ENCODE measurements at places on chromosomes 16 and 17.

DNA sequence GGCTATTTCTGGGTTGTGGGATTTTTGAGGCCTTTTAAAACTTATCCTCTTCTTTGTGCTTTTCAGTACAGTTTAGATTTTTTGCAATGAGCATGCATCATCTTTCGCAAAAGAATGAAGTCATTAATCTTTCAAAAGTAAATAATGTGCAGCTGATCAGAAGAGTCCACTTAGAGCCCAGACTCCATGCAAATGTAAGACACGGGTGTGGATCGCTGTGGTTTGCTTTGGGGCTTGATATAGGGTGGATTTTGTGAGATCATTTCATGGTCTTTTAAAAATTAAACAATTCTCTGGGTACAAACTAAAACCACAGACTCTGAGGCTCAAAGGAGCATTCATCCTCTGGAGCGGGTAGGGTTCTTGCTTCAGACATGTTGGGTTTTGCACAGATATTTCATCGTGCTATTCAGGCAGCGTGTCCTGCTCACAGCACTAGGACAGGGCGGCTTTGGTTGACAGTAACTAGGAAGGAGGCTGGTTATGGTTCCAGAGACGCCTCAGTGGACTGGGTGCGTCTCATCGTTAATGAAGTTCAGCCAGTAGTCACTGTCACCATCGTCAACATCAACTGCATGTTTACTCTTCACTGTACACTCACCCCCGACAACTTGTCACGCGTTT lies 129.4 kb upstream of the PLCG2 start:
- DNase-seq = no peak

- no peak for DNase-seq
These were observed 80.3 kb downstream of the RBFOX3 start for GRCh38 chr17:79530361-79531105.

GRCh38 chr17:81518113-81518784 lies 5.7 kb upstream of the ACTG1 start:
- DNase-seq = no peak

DNA sequence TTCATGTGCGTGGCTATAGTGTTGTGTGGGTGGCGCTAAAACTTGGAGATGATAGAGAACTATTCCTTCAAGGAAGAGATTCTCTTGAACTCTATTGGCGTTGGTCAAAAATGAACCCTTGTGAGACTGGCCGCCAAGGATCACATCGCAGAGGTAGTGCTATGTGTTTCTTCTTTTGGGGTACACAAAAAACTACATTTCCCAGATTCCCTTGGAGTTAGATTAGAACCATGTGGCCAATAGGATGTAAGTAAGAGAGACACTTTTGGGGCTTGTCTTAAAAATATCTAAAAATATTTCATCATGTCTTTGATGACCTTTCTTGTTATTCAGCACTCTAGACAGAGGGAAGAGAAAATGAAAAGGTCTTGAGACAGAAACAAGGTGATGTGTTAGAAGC lies 25.4 kb upstream of the DYNLRB2 start:
- no peak for DNase-seq

DNA sequence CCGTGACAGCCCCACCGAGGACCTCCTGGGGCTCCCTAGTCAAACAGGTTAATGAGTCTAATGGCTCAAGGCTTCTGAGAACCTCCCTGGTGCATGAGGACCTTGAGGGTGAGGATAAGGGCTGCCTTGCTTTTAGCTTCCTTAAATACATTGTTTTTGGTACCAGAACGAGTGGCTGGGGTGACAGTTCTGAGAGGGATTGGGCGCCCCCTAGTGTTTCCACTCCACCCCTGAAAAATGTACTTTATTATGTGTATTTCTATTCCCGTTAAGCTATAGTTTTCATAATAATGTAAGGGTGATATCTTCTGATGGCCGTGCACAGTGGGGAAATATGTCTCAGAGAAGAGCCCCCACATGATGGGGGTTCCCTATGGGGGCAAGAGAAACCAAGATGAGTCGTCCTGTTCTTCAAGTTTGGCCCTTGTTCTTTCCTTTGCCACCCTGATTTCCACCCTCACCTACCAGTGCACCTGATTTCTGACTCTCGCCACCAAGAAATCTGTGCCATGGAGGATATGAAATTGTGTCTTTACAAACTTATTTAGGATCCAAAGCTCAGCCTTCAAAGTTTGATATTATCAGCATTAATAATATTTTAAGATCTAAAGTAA lies 14.5 kb upstream of the VWA3A start:
- peak; percentile 26 for DNase-seq

DNA sequence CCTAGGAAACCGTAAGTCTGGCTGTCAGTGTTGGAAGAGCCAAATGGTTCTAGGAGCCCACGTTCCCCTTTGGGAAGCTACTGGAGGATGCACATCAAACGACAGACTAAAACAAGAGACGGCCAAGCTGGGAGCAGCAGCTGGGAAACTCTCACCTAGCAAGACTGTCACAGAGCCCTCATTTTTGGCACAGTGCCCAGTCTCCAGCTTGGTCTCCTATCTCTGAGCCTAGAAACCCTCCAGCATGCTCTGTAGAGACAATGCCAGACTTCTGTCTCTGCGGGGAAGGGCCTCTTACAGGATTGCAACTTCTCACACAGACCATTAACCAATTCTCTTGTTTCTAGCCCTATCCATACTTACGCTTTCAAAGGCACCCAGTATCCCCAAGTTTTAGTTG lies 23.5 kb downstream of the GTF3C1 start:
- no peak for DNase-seq

DNA sequence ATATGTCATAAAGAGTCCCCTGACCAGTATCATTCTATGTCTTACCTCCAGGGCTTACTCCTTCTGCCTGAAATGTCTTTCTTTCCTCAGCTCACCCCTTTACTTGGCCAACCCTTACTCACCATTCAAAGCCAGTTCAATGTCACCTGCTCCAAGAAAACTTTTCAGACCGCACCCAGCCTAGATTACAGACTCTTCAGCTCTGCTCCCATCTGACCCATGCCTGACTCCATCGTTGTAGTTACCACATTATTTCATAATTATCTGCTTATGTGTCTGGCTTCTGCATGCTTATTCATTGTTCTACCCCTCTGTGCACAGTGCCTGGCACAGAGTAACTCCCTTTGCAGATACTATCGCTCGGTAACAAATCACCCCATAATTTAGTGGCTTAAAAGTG lies 62.5 kb upstream of the TOB1 start:
- no peak for DNase-seq

DNA sequence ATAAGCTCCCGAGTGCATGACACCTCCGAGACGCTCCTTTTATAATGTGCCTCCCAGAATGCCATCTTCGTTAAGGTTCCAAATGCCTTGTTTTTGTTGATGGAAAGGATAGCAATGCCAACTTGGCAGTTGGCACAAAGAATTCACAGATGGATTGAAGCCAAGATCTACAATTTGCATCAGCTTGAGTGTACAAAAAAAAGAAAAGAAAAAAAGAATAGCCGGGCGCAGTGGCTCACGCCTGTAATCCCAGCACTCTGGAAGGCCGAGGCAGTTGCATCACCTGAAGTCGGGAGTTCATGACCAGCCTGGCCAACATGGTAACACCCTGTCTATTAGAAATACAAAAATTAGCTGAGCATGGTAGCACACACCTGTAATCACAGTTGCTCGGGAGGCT lies 7.6 kb downstream of the TBC1D16 start:
- no peak for DNase-seq

- no peak for DNase-seq
These were observed 1.9 kb downstream of the PFN1 start for GRCh38 chr17:4946312-4946976.

GRCh38 chr17:12302711-12303110 lies 282.0 kb downstream of the MAP2K4 start:
- DNase-seq = no peak

- DNase-seq = no peak
These were observed 42.0 kb downstream of the PSMD12 start for GRCh38 chr17:67324330-67324729.

- DNase-seq = no peak
These were observed 107.2 kb downstream of the TOX3 start for GRCh38 chr16:52439750-52440149.

DNA sequence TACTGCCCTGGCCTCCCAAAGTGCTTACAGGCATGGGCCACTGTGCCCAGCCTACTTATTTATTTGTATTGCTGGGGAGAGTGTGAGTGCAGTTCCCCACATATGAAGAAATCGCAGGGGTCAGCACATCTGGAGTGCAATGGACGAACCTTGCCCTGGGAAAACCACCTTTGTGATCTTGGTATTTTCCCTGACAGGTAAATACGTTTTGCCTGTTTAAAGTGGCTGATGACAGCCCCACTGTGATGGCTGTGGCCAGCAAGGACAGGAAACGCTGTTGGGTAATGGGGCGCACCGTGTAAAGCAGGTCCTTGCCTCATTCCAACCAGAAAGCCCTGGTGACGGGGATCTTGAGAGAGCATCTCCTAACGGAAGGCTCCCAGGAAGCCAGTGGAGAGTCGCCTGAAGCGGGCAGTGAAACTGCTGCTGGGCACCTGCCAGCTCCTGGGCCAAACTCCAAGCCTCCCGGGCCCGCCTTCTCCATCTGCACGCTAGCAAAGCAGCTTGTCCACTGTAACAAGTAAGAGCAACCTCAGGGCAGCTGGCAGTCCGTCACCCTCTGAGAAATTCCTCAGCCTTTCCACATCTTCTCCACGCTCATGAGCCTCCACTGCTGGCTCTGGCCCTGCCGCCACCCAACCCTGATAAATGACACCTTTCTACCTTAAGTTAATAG lies 17.5 kb downstream of the EMC8 start:
- DNase-seq = no peak

GRCh38 chr16:11539641-11540050 lies 47.1 kb downstream of the LITAF start:
- DNase-seq = no peak

GRCh38 chr17:50832267-50832863 lies 3.0 kb upstream of the WFIKKN2 start:
- DNase-seq = no peak

GRCh38 chr16:82582975-82583374 lies 43.8 kb upstream of the CDH13 start:
- DNase-seq = no peak

DNA sequence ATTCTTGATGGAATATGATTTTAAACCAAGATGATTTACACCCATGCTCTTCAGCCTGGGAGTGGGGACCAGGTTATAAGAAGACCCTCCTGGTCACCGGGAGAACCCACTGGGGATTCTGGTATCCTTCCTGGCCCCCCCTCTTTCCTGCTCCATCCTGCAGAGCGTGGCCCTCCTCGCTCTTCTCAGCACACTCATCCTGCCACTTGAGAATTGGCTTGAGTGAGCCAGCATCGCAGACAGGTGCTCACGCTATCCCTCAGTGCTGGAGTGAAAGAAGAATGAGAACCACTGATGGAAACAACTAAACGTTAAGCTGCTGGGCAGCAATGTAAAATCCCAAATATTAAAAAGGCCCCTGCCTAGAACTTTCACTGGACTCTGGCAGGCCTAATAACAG lies 98.0 kb downstream of the CYTH1 start:
- DNase-seq = no peak

- peak; percentile 2 for DNase-seq
These were observed 57.8 kb downstream of the STH start for GRCh38 chr17:46056800-46057304.

DNA sequence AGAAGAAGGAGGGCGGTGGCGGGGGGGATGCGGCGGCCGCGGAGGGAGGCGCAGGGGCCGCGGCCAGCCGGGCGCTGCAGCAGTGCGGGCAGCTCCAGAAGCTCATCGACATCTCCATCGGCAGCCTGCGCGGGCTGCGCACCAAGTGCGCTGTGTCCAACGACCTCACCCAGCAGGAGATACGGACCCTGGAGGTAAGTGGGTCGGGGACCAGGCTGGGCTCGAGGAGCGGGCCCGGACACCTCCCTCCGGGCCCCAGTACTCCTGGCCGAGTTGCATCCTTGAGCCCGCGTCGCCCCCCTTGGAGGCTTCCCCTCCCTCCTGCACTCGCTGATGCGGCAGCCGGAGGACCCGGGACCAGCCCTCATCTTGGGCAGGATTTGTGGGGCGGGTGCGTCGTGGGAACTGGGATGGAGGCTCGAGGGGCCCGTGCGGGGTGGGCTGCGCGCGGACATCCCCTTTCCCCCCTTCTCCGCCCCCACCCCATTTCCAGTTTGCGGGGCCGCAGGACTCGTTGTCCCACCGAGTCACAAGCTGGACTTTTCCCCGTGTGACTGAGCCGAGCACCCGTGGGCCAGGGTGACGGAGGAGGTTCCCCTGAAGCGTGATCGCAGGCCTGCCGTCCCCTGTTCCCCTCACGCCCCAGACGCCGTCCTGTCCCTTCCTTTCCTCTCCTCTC lies 572 bp downstream of the KSR1 start:
- DNase-seq = no peak

Data from AG04450 (cell line).